ENCODE measurements at places on chromosomes 11 and 22. TPM values are rescaled to one million over a fixed set of nuclear protein-coding genes. Genes with fewer than 3 reads are reported as not detected.
A peak's percentile ranks its signal among the peaks of the same experiment; 100 is the strongest.

DNA sequence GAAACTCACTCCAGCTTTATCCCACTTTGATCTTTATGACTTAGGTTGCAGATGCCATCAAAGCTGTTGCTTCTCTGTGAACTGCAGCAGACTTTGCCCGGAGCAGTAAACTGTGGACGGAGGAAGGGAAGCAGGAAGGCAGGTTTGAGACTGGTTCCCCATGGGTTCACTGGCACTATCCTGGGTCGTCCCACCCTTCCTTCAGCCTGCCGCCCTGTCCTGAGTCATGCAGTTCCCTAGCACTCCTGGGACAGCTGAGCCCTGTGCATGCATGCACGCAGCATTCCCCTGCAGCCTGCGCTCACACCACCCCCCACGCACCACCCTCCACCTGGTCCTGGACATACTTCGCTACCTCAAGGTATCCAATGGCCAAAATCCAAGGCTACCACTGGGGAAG, 23.5 kb upstream of the P2RY2 start:
- DNase-seq = no peak

- DNase-seq = no peak
Observed at GRCh38 chr11:79150966-79151365, 289.9 kb downstream of the TENM4 start.

- DNase-seq = no peak
Observed at GRCh38 chr22:43255299-43255698, 68.4 kb upstream of the TTLL12 start.

DNA sequence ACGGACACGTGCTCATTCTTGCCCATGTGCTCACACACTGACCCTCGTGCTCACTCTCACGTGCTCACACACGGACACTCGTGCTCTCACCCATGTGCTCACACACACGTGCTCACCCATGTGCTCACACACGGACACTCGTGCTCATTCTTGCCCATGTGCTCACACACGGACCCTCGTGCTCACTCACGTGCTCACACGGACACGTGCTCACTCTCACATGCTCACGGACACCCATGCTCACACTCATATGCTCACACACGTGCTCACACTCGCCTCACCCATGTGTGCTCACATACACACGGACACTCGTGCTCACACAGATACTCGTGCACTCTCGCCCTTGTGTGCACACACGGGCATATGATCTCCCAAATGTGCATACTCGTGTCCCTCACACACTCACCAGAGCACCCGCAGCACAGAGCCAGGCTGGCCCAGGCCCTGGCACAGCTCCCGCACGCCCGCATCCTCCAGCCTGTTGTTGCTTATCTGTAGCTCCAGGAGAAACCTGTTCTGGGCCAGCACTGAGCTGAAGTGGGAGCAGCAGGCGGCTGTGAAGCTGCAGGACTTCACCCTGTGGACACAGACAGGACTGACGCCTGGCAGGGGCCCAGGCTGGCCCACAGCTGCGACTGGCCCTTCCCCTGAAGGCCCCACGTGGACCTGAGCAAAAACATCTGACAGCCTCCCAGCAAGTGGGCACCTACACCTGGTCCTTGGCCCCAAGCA, 9.3 kb downstream of the RNH1 start:
- no peak for DNase-seq

DNA sequence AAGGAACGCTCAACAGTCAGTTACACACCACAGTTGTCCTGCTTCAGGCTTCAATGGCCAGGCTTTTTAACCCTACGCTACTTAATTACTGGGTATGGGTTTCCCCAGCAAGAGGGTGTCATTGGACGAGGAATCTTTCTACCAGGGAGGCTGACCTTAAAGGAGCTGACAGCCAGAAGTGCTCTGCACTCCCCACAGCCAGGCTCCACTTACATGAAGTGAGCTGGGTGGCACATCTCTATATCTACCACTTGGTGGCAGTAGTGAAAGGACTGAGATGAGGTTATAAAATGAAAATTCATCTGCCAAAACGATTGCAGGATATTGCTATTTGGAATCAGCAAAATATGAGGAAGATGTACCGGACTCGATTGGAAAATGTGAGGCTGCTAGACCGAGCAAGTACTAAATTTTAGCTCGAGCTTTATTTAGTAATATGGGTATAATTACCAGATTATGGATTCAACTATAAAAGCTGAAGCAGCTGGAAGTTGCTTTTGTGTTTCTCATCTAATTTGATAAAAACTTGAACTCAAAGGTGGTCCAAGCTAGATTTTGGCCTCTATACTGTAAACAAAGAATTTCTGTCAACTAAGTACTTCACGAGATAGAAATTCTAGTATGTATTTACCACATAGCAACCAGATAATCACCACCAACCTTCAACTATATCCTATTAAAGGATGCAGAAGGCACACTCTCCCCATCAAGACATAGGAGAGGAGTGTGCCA, 53.9 kb upstream of the CEP126 start:
- DNase-seq = peak; percentile 13

DNA sequence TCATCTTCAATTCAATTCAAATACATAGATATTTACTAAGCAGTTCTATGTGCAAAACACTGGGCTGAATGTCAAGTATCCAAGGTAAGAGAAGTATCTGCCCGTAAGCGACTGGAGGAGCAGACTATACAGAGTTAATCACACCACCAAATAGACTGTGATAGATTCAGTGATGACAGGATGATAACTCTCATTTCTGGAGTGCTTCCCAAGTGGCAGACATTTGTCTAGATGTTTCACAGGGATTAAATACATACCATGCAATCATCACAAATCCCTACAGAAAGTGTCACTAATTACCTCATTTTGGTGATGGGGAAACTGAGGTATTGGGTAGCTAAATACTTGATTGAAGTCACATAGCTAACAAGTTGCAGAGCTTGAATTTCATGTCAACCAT, 508.7 kb upstream of the TENM4 start:
- no peak for DNase-seq

DNA sequence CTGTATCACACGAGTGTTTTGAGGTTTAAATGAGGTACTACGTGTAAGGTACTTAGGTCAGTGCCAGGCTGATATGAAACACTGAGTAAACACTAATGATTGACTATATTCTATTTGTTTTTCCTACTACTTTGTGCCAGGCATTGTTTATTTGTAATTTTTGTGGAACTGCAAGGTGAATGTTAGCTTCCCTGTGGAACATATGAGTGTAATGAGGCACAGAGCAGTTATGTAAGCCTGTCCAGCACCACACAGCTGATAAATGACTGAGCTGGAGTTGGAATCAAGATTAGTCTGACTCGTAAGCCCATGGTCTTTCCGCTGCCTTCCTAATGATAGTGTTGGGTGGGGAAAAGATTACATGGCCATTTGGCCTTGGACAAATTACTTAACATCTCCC, 5.9 kb downstream of the SLC37A2 start:
- DNase-seq = no peak

DNA sequence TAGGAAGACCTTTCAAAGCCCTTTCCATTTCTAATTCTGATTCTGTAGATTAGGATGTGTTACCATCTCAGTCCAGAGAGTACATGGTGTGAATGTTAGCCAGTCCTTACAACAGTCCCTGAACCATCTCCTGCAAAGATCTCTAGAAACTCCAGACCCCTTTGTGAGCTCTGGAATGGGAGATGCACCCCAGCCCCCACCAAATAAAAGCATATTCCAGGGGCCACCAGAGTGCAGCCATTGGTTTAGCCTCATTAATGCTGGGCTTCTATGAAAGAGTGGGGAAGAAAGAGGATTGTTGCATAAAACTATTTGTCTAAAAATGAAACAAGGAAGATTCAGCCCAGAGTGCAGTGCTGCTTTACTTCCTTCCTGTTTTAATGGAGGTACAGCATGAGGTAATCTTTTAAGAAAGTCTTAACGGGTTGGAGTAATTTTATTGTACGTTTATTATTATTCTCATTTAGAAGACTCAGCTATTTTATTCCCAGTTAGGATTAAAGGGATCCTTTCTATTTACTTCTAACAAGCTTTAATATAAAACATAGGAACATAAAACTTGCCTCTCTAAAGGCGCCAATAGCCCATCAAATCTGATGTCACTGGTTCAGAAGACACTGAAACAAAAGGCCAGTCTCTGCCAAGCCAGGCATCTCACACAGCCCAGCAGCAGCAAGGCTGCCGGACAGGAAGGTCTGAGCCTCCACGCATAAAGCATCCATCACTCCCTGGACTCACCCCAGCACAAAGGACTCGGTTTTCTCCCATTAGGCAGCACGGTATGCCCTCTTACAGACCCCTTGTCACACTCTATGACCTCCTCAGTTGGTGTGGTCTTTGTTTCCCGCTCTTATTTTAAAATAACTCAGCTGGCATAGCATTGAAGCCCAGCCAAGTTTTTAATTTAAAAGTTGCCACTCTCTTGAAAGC, 203.9 kb upstream of the BLID start:
- no peak for DNase-seq

GRCh38 chr22:39454385-39454871, 2.4 kb upstream of the MGAT3 start:
- no peak for DNase-seq

- DNase-seq = no peak
Observed at GRCh38 chr11:26931881-26932280, 62.0 kb upstream of the FIBIN start.

GRCh38 chr11:120061036-120061760, 76.7 kb downstream of the TRIM29 start:
- no peak for DNase-seq

DNA sequence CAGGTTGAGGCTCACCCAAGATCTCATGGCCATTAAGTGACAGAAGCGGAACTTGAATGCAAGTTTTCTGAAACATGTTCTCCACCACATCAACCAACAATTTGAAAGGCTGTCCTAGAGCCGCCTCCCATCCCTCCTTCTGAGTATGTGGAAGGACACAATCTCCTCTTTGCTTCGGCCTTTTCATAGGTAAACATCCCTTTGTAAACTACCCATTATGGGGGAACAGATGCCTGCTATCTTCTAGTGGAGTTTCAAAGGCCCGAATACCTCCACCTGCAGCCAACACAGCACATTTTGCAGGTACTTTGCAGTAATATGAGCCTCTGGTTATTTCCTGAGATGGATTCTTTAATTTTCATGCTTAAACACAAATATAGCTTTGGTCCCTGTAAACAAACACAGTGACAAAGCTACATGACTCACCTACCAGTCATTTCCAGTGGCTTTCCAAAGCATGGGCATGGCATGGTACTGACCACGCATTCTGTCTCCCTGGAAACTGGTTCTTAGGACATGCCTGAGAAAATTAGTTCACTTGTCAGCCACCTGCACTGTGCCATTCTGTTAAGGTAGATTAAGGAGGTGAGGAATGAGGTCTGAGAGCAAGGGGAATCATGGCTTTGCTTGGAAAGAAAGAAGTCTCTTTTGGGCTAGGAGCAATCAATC, 60.2 kb downstream of the EHF start:
- no peak for DNase-seq

DNA sequence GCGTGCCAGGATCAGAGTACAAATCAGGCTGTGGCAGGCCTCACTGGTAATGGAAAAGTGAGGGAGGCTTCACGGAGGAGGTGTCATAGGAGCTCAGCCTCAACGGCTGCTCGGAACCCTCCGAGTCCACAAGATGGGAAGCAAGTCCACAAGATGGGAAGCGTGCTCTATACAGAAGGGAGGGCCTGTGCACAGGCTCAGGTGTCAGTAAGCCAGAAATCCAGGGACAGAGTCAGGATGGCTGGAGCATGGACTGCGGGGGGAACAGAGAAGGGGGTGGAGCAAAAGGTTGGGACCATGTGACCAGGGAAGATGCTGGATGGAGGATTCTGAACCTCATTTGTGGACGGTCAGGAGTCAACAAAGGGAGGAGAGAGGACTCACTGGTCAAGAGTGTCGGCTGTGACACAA, 3.4 kb upstream of the DPP3 start:
- no peak for DNase-seq

DNA sequence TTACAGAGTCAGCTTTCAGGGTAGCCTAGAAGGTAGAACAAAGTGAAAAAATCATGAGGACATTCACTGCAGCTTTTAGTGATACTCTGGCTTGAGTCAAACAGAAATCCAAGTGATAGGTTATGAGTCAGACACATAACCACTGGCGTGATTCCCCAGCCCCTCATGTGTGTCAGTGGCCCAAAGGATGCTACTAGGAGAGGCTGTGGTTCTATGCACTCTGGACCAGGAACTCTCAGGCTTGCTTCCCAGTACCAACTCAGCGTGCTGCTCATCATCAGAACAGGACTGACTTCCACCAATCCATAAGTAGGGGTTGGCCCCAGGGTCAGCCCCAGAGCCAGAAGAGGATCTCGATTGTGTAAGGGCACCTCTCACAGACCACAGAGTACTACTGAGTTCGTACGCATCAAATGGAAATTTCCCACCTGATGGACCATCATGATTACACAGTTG, 116.8 kb downstream of the MED15 start:
- peak; percentile 69 for DNase-seq

CARNS1 gene
- total RNA-seq = 4.5 TPM

ATL3 gene
- 26.9 TPM for total RNA-seq
